ENCODE measurements at places on chromosomes 2 and 18.

DNA sequence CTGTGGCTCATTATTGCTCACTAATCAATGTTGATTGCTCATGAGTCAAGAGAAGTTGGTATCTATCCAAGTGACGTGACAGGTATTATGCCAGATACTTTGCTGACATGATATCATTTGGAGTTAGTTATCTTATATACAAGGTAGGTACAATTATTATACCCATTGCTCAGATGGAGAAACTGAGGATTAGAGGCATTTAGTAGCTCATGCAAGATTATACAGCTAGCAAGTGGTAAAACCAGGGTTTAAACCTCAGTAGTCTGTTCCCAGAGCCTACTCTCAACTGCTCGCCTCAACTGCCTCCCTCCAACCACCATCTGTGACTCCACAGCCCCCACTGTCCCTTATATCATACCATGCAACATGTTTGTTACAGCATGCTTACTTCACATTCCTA is 6.1 kb downstream of the FIGLA start:
- DNase-seq, result no peak

DNA sequence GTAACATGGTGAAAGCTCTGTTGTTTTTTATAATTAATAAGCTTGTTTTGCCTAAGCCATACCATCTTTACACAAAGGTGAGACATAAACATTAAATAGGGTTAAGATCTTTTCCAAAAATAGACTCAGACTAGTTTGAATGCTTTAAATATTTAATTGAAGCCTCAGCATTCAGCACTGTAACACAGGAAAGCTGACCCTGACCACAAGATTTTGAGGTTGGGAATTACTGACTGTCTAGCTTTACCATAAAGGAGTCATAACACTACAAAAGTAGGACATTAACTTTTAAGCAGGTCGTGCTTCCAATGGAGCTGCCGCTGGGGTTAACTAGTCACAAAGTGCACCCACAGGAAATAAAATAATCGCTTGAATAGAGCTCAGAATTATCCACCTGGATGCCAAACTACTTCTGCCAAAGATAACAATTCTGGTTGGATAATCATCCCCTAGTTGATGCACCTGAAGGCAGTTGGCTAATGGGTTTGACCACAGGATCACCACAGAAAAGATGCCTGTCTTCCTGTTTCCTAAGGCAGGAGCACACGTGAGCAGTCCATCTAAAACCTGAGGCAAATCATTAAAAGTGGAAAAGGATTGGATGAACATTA is 106.2 kb downstream of the COBLL1 start:
- no peak for DNase-seq

DNA sequence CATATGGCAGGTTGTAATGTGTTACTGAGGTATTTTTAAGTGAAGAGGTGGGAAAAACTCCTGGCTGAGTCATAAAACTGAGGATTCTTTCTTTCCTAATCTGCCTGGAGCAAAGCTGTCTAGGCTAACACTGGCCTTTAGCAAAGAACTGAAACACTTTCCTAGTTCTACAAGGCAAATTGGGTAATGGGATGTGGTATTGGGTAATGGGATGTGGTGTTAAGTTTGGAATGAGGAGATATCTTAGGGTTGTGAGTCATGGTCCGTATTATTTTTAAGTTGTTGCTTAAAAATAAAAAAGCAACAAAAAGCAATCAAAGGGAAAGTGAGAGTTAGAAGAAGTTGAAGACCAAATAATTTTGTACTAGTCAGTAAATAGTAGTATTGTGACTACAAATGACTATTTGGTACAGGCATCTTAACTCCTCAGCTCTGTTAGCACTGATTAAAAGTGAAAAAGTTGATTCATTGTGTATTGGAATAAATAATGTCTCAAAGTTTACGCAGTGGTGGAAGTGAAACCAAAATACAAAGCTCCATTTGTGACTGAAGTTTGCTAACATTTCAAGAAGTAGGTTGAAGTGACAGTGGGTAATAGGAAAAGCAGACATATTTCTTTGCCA is 216.8 kb downstream of the CAMKMT start:
- DNase-seq, result no peak

GRCh38 chr18:36899289-36899688 is 70.4 kb downstream of the KIAA1328 start:
- DNase-seq, result no peak

DNA sequence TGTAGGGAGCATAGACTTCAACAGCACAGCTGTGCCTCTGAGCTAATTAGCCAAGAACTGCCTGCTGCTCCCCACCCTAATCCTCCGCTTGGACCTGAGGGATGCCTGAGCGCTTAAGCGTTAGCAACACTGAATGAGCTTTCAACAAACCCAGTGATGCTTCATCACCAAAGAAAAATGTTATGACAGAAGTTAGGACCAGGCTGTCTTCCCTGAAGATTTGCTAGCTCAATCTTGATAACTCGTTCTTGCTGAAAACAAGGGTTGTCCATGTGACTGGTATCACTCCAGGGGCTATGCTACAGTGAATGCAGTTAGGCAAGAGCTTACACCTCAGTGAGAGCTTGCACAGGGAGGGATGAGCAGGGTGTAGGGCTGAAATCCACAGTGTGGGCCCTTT is 190.7 kb upstream of the SIX2 start:
- no peak for DNase-seq

DNA sequence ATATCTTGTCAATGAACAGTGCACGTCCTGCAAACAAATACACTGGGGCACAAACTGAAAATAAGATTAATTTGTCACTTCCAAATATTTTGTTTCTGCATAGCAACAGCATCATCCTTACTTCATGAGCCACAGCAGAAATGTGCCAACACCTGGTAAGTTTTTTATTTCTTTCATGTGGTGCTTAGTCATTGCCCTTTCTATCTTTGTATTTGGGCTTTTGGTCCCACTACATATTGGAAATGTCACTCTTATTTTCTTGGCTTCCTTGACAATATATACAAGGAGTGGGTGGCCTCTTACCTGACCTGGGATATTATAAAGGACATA is 208.0 kb downstream of the RBM43 start:
- no peak for DNase-seq

DNA sequence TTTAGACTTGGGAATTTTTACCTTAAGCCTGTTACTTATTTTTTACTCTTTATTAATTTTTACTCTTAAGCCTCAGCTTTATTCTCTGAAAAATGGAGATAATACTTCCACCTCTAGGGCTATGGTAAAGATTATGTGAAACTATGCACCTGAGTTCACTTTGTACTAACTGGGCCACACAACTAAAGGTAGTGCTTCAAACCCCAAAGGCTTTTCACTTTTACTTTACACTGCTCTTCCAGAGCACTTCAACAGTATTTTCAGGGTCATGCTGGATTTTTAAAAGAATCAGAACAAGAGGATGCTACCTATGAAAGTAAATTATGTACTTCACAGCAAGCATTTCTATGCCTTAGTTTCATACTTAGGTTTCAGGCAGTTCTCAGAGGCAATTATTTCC is 27.8 kb downstream of the MEX3C start:
- no peak for DNase-seq

- no peak for DNase-seq
These were observed 238.4 kb upstream of the CXCR4 start for GRCh38 chr2:136356125-136357006.

DNA sequence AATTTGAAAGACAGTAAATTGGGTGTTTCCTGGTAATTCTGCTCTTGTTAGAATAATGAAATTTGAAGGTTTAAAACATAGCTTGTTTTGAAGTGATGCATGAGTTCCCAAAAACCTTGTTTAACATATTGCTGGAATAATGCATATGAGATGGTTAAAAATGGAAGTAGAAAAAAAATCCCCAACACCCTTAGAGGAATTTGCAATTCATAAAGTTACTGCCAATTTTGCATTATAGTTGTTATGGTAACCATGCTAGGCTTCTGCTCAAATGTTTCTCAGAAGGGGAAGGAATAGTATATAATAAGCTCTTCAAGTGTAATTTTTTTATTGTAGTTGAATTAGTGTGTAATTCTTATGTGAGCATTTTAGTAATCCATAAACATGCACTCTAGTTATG is 49.1 kb downstream of the FASTKD2 start:
- DNase-seq, result no peak

- no peak for DNase-seq
These were observed 124.8 kb downstream of the MSTN start for GRCh38 chr2:189937691-189938090.

DNA sequence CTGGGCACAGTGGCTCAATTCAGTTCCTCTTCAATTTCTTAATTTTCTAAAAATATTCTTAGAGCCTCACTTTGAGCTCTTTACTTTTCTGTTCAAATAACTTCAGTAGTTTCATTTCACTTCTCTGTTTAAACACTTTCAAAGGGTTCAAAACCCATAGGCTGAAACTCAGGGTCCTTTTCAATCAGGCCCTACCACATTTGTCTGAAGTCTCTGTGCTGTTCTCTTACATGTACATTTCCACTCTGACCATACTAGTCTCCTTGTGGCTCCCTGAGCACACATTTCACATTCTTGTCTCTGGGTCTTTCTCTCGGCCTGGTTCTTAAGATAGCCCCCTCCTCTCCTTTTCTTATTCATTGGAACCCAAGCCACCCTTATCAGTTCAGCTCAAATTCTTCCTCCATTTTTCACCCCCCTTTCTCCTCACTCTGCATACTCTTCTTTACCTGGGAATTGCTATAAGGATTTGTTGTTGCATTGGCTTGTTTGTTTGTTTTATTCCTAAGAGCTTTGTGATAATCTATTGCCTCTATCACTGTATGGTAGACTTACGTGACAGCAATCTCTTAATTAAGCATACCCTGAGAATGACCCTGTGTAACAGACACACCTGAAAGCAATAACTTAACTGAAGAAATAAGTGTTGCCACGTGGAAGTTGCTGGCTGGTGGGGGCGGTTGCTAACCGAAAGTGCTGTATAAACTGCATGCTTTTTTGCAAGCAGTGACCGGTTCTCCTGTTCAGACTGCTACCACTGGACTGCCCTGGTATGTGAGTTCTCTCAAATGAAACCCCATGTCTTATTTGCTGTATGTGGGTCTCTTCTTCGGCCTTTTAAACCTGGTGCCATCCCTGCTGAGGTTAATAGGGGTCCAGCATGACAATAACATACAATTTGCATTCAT is 27.7 kb upstream of the ACADL start:
- no peak for DNase-seq

GRCh38 chr2:208311954-208312353 is 45.9 kb downstream of the PIKFYVE start:
- DNase-seq, result no peak

GRCh38 chr18:32439802-32440201 is 30.9 kb downstream of the GAREM1 start:
- no peak for DNase-seq

GRCh38 chr2:120901201-120901600 is 165.5 kb downstream of the GLI2 start:
- no peak for DNase-seq

GRCh38 chr2:134623046-134623445 is 95.8 kb downstream of the TMEM163 start:
- no peak for DNase-seq

GRCh38 chr18:33750366-33750765 is 172.3 kb downstream of the ASXL3 start:
- DNase-seq, result no peak

DNA sequence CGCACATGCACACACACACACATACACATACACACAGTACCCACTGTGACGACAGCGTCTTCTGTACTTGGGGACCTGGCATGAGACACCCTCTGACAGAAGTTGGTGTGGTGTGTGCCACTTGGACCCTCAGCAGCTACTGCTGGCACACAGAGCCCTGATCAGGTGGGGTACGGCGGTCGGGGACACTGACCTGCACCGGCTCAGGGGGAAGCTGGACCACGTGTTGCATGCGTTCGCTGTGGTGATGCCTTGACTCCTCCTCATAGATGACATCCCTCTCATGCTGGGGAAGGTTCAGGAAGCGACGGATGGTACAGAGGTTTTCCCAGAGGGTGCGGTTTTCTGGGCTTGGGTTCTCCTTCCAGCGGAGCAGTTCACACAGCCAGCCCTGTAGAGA is 149.2 kb downstream of the SATB2 start:
- DNase-seq, result no peak

DNA sequence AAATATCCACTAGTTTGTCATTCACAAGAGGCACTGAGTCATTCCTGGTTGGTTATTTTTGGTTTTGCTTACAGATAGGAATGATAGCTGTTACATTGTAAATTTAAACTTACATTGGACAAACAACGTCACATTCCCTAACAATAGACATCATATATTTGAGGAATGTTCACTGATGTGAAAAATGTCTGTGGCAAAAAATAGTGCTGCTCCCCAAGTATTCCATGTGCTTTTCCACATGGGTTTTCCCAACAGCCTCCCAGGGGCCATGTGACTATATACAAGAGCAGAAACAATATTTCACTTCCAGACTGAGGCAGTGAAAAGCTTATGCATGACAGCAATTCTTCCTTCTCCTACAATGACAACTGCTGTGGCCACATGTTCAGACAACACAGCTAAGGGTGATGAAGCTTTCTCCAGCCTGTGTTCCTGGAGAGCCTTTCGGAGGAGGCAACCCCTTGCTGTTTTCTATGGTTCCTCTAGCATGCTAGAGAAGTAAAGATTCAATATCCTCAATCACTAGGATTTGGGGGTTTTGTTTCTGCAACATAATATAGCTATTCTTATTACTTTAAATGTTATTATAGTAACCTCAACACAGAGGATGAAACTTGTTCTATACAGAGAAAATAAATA is 202.7 kb downstream of the PTH2R start:
- no peak for DNase-seq

DNA sequence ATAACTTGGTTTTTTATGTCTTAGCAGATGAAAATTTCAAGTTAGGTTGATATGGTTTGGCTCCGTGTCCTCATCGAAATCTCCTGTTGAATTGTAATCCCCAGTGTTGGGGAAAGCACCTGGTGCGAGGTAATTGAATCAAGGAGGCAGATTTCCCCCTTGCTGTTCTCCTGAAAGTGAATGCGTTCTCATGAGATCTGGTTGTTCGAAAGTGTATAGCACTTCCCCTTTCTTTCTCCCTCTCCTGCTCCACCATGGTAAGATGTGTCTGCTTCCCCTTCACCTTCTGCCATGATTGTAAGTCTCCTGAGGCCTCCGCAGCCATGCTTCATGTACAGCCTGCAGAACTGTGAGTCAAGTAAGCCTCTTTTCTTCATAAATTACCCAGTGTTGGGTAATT is 242.1 kb upstream of the TNP1 start:
- no peak for DNase-seq

DNA sequence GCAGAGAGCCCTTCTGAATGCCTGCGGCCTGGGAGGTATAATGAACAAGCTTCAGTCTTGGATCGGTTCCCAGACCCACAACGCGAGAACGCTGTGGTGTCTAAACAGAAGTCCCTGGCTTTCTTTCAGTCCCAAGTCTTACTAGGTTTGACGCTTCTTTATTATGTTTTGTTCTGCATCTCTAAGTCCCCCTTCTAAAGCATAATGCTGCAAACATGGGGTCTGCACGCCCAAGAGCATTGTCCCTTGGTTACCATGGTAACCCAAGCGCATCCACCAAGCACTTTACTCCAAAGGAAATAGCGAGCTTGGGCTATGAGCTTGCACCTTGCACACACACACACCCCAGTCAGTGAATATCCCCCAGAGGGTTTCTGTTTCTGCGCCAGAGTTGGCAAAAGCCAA is 193.7 kb downstream of the INO80D start:
- peak; percentile 94 for DNase-seq

- DNase-seq, result no peak
These were observed 1228.3 kb upstream of the CHAC2 start for GRCh38 chr2:52539026-52539970.

All from NCI-H345 (cell line).